ENCODE measurements at places on chromosomes 16 and 17. TPM values are rescaled to one million over a fixed set of nuclear protein-coding genes. Genes with fewer than 3 reads are reported as not detected.

GRCh38 chr17:78307887-78308638, 51.8 kb downstream of the SOCS3 start:
- H3K27ac ChIP-seq = no peak overlapping the region
- peak; percentile 74 for DNase-seq
- no peaks in the 10 kb centered on the region for H3K27me3 ChIP-seq
- peaks cover 9% of the 10 kb centered on the region for H3K4me1 ChIP-seq

SMIM36 gene
- total RNA-seq = not detected

DNA sequence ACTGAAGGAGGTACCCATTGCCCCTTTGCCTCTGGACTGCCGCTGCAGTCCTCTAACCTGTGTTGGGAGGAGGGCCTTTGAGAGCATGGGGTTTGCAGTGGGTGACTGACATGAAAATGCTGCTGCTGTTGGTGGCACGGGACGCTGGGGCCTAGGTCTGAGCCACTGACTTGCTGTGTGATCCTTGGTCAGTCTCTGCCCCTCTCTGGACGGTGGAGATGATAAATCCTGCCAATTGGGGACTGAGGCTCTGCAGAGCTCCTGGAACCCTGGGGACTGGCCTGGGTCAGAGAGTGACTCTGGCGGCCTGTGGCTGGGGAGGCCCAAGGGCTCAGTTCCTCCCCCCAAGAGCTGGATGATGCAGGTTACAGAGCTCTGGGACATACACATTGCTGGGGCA, 6.1 kb upstream of the PYDC1 start:
- no peak overlapping the region for H3K4me3 ChIP-seq
- H3K27ac ChIP-seq = no peak overlapping the region
- no peaks in the 10 kb centered on the region for H3K4me1 ChIP-seq
- no peaks in the 10 kb centered on the region for H3K36me3 ChIP-seq
- no peak for DNase-seq

- no peak for DNase-seq
- H3K36me3 ChIP-seq = peaks cover 4% of the 10 kb centered on the region
- H3K27ac ChIP-seq = no peak overlapping the region
- no peak overlapping the region for H3K4me3 ChIP-seq
- no peaks in the 10 kb centered on the region for H3K4me1 ChIP-seq
- no peaks in the 10 kb centered on the region for H3K27me3 ChIP-seq
Measured at GRCh38 chr17:59815965-59816364, 76.8 kb downstream of the TUBD1 start.

DNA sequence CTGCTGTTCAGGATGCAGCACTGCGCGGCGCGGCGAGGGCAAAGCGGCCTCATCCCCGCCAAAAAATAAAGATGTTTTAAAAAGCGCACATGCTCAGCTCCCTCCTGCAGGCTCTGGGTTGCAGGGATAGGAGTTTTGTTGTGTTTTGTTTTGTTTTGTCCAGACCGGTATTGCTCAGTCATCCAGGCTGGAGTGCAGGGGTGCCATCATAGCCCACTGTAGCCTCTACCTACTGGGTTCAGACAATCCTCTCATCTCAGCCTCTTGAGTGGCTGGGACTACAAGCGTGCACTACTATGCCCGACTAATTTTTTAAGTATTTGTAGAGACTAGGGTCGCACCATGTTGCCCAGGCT, 636 bp downstream of the WWOX start:
- no peak for DNase-seq
- H3K27me3 ChIP-seq = no peaks in the 10 kb centered on the region
- peak overlapping the region; percentile 90 for H3K27ac ChIP-seq
- H3K4me1 ChIP-seq = peaks cover 25% of the 10 kb centered on the region

DNA sequence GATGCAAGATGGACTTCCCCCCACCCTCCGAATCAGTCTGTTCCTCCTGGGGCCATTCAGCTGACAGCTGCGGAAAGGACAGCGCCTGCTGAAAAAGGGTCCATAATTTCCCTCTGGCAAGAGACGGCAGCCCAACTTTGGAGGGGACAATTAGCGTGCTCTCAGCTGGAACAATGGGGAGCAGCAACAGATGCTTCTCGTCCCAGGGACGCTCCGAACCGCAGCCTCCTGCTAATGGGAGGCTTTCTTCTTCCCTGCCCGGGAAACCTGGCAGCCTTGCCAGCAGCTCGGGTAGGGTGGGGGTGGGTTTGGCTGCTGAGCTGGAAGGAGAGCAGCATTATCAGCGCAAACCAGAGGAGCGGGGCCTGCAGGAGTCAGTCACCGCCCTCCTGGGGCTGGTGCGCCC, 500.0 kb upstream of the SALL1 start:
- H3K27me3 ChIP-seq = no peaks in the 10 kb centered on the region
- H3K4me3 ChIP-seq = no peak overlapping the region
- H3K36me3 ChIP-seq = no peaks in the 10 kb centered on the region
- H3K27ac ChIP-seq = no peak overlapping the region

BIRC5 gene
- total RNA-seq = not detected

CDT1 gene
- 7.6 TPM for total RNA-seq

GRCh38 chr17:65226227-65226626, 89.1 kb downstream of the RGS9 start:
- H3K36me3 ChIP-seq = no peaks in the 10 kb centered on the region
- H3K27ac ChIP-seq = no peak overlapping the region
- no peaks in the 10 kb centered on the region for H3K4me1 ChIP-seq
- no peak for DNase-seq
- no peak overlapping the region for H3K4me3 ChIP-seq
- no peaks in the 10 kb centered on the region for H3K27me3 ChIP-seq

GRCh38 chr16:84565669-84566495, 52.0 kb downstream of the COTL1 start:
- H3K4me3 ChIP-seq = no peak overlapping the region
- no peak for DNase-seq
- H3K36me3 ChIP-seq = no peaks in the 10 kb centered on the region

TAOK2 gene
- total RNA-seq = 31.1 TPM

DNA sequence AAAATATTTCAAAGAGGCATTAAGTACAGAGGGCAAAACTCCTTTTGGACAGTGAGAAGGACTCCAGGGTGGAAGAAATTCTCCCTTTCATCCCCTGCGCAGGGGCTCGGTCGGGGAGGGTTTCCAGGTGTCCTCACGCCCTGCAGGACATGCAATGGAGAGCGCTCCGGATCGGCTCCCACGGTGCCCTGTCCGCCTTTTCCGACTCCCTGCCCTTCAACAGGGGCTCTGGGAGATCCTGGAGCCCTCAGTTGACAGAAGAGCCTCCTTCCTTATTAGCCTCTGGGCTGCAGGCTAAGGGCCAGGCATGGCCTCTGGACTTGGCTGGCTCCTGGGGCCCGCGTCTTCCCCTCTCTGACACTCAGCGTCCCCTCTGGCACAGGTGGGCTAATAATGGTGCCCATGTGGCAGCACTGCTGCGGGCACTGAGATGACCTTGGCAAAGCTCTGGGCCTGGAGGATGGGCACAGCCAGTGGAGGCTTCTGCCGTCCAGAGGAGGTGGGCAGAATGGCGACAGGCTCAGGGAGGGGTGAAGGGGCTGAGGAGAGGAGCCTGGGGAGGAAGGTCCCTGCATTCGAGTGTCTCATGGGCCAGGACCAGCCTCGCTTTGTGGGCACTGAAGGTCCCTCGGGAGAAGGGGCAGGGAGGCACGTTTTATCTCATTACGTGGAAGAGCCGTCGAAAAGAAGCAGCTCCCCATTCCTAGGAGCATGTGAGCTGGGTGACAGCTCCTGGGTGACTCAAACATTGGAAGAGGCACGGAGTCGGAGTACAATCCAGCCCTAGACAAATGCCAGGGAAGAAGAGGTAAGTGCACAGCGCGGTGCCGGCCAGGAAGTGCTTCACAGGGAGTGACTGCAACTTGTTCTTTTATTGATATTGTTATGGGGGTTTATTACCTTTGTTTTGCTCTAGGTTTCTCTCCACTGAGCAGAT, 161.7 kb downstream of the IRF8 start:
- H3K36me3 ChIP-seq = no peaks in the 10 kb centered on the region
- no peaks in the 10 kb centered on the region for H3K27me3 ChIP-seq
- no peak overlapping the region for H3K27ac ChIP-seq
- H3K4me1 ChIP-seq = no peaks in the 10 kb centered on the region

DNA sequence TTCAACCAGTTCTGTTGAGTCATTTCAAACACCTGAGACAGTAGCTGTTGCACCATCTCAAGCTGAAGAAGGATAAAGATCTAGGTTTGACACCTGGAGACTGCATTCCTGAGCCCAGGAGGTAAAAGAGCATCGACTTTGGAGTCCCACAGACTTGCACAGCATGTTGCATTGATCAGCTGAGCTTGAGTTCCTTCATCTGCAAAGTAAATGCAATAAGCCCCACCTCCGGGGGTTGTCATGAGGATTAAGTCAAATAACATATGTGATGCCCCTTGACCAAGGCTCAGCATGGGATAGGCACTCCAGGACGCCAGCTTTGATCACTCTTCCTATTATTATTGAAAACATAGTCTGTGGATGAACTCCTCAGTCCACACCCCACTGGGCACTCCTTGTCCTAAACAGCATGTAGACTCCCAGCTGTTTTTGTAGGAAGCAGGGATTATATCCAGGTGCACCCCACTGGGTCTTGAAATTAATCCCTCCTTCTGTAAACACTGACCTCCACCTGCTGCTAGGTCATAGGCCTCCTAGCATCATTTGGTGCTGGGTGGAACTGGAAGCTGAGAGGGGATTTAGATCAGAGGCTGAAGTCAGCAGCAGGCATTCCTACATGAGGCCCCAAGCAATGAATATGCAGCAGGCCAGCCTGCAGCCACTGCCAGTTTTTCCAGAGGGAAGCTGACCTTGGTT, 259.0 kb downstream of the HS3ST4 start:
- H3K4me1 ChIP-seq = no peaks in the 10 kb centered on the region
- no peak overlapping the region for H3K4me3 ChIP-seq
- no peaks in the 10 kb centered on the region for H3K27me3 ChIP-seq
- H3K36me3 ChIP-seq = no peaks in the 10 kb centered on the region
- no peak for DNase-seq

ZNF668 gene
- total RNA-seq = 2.9 TPM

- no peak overlapping the region for H3K4me3 ChIP-seq
- no peaks in the 10 kb centered on the region for H3K36me3 ChIP-seq
- no peaks in the 10 kb centered on the region for H3K4me1 ChIP-seq
- H3K27me3 ChIP-seq = no peaks in the 10 kb centered on the region
Measured at GRCh38 chr16:76976101-76976500, 214.9 kb upstream of the MON1B start.

ITGA3 gene
- 31.0 TPM for total RNA-seq

DNA sequence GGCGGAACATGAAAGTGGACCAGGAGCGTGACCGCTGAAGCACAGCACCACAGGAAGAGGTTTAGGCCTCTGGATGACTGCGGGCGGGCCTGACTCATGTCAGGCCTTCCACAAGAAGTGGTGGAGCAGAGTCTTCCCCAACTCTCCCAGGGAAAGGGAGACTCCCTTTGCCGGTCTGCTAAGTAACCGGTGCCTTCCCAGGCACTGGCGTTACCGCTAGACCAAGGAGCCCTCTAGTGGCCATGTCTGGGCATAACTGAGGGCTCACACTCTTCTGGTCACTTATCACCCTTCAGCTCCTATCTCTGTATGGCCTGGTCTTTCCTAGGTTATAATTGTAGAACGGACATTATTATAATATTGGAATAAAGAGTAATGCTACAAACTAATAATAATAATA, 1931.9 kb downstream of the TP53TG3F start:
- no peaks in the 10 kb centered on the region for H3K27me3 ChIP-seq
- H3K4me1 ChIP-seq = no peaks in the 10 kb centered on the region
- no peak overlapping the region for H3K27ac ChIP-seq
- H3K36me3 ChIP-seq = no peaks in the 10 kb centered on the region

RPRML gene
- total RNA-seq = not detected

DNA sequence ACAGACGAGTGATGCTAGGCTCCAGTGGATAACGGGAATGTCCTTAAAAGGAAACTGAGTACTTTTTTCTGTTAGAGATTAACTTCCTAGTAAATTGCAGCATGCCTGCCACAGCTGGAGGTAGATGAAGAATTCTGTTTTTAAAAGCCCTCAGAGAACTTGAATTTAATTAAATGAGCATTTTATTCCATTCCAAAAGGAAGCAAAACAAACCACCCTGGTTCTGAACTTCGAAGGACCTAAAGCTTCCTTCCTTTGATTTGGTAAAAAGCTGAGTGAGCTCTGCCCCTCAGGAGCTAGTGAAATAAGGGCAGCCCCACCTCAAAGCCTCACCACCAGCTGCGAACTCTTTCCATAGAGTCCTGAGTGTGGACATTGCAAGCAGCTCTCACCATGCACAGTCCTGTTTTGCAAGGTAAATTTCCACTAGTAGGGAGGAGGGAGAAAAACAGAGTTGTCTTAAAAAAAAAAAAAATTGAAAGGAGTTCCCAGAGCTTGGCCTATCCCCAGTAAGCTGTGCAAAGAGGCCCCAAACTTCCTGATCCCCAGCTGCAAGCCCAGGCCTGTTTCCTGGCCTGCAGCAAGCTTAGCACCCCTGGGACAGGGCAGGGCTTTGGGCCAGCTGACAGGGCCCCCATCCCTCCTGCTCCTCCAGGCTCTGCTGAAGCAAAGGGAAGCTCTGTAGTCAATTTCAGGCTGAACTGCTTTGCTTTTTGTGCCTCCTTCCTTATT, 11.2 kb downstream of the CHD9NB start:
- H3K36me3 ChIP-seq = no peaks in the 10 kb centered on the region
- peak; percentile 41 for DNase-seq
- peak overlapping the region; percentile 82 for H3K27ac ChIP-seq

RFNG gene
- 37.9 TPM for total RNA-seq

GRAPL gene
- total RNA-seq = not detected

Measured in body of pancreas (tissue), 4 donors.